ENCODE measurements at places on chromosomes 1 and 21.

GRCh38 chr1:45412899-45413298 lies 72.7 kb upstream of the MUTYH start:
- DNase-seq = no peak

DNA sequence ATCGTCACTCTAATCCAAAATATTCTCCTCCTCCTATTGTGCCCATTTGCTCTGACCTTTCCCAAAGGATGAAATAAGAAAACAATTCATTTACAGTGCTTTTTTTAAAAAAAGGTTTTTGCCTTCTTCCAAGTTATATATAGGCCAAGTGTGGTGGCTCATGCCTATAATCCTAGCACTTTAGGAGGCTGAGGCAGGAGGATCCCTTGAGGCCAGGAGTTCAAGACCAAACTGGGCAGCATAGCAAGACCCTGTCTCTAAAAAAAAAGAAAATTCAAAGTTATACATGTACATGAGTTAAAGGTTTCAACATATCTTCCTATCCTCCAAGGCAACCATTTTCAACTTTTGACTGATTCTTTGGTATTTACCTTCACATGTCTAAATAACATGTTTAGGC lies 10.1 kb upstream of the USP1 start:
- DNase-seq = no peak

DNA sequence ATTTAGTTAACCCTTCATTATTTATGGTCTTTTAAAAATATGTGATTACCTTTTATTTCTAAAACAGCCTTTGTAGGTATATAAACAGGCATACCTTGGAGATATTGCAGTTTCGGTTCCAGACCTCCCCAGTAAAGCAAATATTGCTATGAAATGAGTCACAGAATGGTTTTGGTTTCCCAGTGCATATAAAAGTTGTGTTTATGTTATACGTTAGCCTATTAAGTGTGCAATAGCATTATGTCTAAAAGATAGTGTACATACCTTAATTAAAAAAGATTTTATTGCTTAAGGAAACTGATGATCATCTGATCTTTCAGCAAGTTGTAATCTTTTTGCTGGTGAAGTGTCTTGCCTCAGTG lies 44.1 kb downstream of the XCL2 start:
- no peak for DNase-seq

DNA sequence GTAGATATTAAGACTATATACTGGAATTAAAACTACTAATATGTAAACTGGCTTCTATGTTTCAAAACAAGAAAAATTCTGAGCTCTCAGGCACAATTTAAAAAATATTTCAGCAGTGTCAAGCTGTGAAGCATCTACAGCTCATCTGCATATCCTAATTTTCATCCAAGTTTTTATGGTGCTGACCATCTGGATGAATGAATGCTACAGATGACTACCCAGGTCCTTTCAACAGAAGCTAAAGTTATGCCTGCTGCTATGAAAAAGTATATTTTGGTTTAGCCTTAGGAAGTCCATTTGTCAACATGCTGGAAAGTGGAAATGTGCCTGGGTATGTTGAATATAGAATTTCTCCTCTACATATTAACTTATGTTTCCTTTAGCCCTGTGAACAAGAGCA lies 206.9 kb downstream of the NEGR1 start:
- no peak for DNase-seq

GRCh38 chr1:54105080-54105479 lies 47.7 kb downstream of the CDCP2 start:
- DNase-seq = no peak

GRCh38 chr21:20445971-20446370 lies 552.2 kb upstream of the NCAM2 start:
- DNase-seq = no peak

- no peak for DNase-seq
Observed at GRCh38 chr1:1183833-1184775, 10.4 kb downstream of the TTLL10 start.

DNA sequence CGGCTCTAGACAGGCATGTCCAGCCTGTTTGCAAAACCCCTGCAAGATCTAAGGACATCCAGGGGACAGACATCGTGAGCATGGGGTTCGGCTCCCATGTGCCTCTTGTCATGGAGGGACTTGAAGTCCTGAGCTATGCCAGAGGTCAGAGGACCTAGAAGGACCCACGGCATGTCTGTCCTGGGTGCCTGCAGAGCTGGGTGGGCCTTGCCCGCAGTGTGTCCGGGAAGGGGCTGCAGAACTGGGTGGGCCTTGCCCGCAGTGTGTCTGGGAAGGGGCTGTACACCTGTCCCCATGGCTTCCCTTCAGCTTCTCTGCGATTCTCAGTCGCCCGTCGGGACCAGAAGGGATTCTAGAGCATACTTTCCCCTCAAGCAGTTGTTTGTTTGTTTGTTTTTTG lies 20.0 kb upstream of the TRAPPC10 start:
- DNase-seq = no peak

- no peak for DNase-seq
Observed at GRCh38 chr1:153968408-153968807, 706 bp downstream of the CREB3L4 start.

- no peak for DNase-seq
Observed at GRCh38 chr1:229086686-229087085, 184.2 kb upstream of the RAB4A start.

DNA sequence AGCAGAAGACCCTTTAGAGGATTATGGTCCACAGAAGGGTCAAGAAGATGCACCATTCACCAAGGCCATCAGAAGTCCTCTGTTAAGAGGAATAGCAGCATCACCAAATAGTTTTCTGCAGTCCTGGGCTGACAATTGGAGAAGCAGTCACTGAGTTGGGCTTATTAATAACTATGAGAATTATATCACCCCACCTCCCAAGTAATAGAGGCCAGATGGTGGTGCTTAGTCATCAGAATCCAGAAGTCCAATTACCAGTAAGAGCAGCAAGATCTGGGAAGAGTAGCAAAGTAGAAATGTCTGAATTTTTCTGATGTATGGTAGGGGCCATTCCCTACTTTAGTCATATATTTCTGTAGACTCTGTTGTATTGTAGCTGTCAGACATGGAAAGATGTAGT lies 6.1 kb upstream of the PSMA5 start:
- DNase-seq = no peak

DNA sequence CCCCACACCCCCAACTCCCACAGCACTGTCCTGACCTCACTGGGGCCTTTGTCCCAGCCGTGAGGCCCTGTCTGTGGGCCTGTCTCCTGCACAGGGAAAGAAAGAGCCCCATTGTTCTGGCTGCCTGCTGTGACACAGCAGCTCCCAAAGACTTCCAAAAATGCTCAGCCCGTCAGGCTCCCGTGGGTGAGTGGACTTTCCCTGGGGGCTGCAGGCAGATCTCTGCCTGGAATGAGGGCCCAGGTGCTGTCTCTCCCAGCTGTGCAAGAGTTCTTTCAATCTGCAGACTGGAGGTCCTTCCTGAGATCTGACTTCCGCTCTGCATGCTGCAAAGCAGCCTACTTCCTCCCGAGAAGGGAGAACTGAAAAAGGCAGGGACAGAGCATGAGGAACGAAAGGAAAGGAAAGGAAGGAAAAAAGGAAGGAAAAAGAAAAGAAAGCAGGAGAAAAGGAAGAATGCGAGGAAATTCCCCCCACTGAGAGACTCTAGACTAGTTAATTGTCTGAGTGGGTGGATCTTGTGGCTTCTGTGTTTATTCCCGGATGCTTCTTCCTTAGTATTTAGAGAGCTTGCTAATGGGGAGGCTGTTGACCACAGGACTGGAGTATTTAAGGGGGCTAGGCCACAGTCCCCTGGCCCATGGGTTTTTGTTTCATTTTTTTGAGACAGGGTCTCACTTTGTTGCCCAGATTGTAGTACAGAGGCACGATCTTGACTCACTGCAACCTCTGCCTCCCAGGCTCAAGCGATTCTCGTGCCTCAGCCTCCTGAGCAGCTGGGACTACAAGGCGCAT lies 15.0 kb downstream of the NES start:
- DNase-seq = no peak

GRCh38 chr1:26785611-26786436 lies 1.9 kb upstream of the PIGV start:
- DNase-seq = no peak

DNA sequence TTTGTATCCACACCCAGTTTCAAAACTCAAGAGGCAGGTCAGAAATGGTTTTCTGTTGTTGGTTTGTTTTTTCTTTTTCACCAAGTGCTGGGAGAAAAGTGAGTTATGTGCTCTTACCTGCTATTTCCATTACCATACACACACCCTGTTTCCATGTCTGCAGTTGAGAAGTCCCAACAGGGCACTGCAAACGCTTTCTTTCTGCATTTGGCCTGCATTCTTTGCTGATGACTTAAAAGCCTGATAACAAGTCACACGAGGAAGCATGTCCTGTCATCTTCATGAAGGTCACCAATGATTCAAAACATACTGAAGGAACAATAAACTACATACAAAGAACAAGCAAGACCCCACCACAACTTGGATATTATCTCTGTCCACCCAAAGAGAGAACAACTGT lies 24.8 kb upstream of the KCNE1 start:
- DNase-seq = no peak

DNA sequence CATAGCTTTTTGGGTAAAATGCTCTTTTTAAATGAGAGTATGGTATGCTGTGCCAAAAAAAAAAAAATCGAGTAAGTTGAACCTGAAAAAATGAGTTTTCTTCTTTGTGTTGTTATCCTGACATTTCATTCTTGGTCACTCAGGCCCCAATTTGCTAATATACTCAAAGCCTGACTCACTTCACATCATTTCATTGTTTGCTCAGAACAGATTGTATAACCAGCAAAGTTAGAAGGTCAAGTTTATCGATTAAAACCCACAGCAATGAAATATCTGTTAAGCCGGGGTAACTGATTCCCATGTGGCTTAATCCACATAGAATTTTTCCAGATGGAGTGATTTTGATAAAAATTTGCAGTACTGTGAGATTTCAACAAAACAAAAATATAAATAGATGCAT lies 363.7 kb downstream of the NEGR1 start:
- DNase-seq = no peak

DNA sequence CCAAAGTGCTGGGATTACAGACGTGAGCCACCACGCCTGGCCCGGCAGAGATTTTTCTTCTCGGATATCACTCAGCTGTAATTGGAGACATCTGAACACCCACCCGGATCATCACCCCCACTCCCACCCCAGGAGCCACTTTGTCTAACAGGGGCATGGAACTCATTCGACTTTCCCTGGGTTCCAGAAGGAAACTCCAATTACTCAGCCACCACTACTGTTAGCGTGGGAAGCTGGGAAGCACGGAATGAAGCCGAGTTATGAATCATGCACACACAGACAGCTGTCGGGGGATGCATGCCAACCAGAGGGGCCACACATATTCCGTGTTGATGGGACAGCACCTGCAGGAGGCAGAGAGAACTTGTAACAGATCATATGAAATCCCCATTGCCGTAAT lies 85.2 kb downstream of the HLCS start:
- DNase-seq = no peak

GRCh38 chr1:182598296-182598695 lies 5.9 kb downstream of the RGS16 start:
- no peak for DNase-seq

GRCh38 chr1:159881622-159882526 lies 18.1 kb downstream of the CFAP45 start:
- peak; percentile 34 for DNase-seq

DNA sequence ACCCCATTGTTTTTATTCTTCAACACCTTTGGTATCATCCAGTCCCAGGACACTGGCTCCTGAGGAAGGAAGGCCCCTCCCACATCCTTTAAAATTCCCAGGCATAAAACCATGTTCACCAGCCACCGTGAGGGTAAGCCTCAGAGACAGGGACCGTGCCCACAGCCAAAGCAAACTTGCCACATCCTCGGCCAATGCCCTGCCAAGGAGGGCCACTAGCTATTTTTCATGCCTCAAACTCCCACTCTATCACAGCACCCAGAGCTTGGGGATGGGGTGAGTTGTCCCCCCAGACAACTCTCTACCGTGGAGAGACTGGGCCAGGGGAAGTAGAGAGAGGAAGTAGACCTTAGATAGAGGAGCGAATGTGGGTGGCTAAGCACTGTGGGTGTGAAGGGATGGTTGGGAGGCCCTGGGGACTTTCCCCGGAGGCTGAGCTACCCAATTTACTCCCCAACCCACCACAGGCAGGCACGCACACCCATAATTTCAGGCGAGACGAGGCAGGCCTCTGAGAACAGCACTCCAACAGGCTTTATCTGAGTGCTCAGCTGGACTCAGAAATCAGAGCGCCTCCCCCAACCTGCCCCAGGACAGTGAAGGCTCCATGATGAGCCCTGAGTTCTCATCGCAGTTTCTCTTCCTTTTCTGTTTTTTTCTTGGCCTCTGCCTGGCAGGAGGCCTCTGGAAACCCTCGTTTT lies 15.9 kb upstream of the BTG2 start:
- peak; percentile 88 for DNase-seq

DNA sequence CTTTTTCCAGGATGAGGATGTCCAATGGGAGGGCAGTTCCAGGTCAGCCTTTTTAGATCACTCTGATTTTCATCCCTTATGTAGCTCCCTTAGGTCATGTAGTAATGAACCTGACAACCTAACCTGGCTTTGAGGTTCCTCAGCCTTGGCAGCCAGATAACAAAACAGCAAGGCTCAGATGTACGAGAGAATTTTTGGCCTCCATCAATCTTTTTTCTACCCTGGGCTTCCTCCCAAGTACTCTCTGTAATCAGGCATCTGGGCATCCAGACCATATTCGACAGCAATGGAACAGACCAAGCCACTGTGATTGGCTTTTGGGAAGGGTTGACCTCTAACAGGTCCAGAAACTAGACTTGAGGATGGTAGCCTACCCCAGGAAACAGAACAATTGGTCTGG lies 38.6 kb downstream of the KCNH1 start:
- no peak for DNase-seq

DNA sequence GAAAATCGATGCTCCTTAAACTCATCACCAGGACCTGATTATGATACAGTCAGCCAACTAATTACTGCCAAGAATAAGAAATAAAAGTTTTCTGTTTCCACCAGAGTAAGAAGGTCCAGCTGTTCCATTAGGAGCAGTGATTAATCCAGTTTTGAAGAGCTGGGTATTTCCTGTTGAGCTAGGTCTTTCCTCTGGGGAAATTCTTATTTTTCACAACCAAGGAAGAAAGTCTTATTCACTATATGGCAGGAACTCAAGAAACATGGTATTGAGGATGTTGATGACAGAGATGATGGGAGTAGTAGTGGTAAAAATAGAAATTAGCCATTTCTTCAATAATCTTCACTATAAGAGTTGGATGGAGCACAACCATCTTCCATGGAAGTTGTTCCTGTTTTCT lies 374.6 kb upstream of the RUNX1 start:
- no peak for DNase-seq

GRCh38 chr1:42358791-42359190 lies 21.8 kb upstream of the RIMKLA start:
- no peak for DNase-seq

DNA sequence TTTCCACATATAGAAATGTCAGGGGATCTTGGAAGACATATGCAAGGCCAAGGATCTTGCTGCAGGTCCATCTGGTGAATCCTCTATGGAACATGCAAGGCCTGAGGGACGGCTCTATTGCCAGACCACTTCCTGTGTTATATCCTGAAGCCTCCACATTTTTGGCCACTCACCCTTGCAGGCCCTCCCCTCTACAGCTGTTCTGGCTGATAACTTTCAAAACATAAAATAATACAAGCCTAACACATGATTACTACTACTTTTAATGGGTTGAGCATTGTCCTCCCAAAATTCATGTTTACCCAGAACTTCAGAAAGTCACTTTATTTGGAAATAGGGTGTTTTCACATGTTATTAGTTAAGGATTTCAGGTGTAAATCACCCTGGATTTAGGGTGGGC lies 18.5 kb upstream of the LYPLAL1 start:
- no peak for DNase-seq

GRCh38 chr21:29511096-29511495 lies 212.4 kb downstream of the BACH1 start:
- no peak for DNase-seq
